ENCODE measurements at places on chromosomes 2 and 18.

DNA sequence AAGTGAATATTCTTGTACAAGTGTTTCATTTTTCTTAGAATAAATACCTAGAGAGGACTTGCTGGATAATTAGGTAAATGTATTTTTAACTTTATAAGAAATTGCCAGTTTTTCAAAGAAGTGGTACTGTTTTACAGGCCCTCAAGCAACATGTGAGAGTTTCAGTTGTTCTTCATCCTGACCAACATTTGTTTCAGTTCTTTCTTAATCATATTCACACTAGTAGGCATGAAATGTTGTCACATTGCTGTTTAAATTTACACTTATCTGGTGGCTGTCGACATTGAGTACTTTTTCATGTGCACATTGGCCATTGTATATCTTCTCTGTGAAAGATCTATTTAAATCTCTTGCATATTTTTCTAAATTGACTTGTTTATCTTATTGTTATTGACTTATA is 178.1 kb downstream of the ACOXL start:
- DNase-seq: no peak

GRCh38 chr2:219596954-219597551 is 604 bp upstream of the STK11IP start:
- no peak for DNase-seq

DNA sequence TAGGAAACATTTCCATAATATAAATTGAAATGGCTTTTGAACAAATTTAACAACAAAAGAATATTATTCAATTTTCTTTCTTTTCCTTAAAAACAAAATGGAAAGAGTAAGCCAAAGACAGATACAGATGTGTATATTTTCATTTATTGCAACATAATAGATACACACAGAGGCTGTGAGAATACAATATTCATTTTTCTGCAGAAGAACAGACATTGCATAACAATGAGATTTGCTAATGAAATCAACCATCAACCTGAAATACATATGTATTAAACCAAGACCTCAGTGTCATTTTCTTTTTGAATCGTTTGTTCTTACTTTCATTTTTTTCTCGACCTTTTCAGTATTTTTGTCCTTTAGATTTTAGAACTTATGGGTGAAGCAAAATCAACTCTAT is 95.1 kb downstream of the BAZ2B start:
- no peak for DNase-seq

GRCh38 chr2:230657462-230657861 is 55.2 kb upstream of the CAB39 start:
- DNase-seq: no peak

DNA sequence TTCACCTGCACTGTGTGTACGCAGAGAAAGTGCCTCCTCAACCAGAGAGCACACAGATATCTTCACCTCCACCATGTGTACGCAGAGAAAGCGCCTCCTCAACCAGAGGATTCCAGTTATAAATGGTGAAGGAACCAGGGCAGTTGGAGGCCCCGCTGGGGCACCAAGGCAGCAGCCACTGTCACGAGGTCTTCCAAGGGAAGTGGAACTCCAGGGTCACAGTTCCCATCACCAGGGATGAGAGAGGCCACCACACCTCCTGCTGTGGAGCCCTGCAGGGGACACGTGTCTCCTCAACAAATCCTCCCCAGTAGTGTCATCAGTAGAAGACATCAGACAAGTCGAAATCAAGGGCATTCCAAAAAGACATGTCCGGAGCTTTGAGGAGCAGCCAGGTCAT is 28.2 kb upstream of the NFATC1 start:
- DNase-seq: no peak

DNA sequence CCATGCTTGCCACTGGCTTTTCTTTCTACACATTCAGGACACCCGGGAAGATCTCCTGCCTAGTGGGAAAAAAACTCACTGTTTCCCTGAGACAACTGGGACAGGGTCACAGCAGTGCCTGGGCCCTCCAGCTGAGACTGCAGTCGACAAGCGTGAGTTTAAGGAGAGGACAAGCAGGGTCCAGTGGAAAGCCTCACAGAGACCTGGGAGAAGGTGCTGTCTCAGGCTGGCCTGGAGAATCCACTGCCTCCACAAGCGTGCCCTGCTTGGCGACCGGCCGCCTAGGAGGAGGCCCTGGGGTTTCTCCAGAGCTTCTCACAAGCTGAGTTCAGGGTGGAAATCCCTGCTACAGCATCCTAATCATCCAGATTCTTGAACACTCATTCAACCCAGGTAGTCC is 519.6 kb upstream of the RAB6C start:
- no peak for DNase-seq

DNA sequence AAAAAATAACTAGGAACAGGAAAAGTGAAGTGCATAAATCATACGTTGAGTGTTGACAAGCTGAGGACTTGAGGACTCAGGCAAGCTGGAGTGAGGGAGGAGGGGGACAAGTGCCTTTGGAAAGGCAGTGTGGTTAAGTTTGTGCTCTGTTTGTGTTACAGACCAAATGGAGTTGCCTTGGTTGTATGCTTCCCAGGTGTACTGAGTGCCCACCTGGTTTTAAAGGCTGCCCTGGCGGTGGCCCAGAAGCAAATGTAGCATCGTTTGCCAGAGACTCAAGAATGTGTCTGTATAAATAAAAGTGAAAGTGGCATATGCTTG is 240.9 kb downstream of the PRKCE start:
- DNase-seq: no peak

GRCh38 chr2:25276569-25277465 is 64.9 kb downstream of the DNMT3A start:
- peak; percentile 91 for DNase-seq

GRCh38 chr2:146024212-146024743 is 1504.4 kb upstream of the ZEB2 start:
- DNase-seq: no peak

DNA sequence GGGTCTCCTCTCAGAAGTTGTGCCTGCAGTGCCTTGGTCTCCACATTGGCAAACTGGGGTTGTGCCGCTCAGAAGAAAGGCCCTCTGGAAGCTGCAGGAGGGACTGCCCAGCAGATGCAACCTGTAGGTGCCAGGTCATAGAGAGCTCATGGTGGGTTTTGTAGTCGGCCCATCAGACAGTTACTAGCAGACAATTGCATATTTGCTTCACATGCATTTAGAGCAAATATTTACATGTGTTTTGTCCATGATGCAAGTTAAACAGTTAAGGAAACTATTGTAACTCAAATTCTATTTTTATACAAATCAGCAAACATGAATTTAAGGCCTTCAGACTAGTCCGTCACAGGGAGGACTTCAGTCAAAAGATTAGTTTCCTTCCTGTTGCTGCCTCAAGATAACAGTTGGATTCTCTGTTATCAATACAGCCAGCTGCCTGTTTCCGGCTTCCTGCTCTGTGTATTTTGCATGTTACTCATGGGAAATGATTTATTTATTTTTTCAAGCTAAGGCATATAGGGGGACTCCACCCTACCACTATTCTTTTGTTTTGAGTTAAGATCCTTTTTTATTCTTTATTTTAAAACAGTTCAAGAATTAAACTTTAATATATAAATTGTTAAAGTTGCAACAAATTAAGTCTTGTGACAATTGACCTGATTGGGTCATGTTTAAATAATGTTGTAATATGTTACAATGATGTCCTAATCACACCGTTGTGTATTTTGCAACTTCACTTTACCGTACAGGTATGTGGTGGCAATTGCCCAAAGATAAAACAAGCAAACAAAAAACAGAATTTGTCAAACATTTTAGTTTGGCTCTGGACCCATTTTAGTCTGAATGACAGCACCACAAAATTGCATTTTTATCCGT is 133.5 kb downstream of the SPTBN1 start:
- DNase-seq: peak; percentile 54

- no peak for DNase-seq
Observed at GRCh38 chr18:69992776-69993175, 45.1 kb upstream of the CD226 start.

DNA sequence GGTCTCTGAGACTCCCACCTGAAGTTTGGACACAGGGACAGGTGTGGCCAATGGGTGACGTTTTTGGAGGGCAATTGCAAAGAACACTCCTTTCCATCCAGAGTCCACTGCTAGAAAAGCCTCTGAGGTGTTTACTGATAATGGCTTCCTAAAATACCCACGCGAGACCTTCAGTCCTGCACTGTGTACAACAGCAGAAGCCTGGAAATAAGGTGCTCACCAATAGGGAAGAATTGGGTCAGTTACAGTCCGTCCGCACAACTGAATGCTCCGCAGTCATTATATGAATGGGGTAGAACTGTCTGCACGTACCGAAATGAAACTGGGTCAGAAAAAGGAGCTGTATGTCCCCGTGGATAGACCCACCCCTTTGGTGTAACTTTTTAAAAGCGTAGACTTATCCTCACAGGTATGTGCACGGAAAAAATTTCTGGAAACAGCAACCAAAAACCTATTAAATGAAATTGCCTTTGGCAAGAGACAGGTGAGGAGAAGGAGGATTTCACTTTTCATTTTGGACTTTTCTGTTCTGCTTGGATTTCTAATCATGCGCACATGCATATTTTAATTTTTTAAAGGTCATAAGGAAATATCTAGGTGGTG is 29.4 kb downstream of the SDC1 start:
- DNase-seq: no peak

DNA sequence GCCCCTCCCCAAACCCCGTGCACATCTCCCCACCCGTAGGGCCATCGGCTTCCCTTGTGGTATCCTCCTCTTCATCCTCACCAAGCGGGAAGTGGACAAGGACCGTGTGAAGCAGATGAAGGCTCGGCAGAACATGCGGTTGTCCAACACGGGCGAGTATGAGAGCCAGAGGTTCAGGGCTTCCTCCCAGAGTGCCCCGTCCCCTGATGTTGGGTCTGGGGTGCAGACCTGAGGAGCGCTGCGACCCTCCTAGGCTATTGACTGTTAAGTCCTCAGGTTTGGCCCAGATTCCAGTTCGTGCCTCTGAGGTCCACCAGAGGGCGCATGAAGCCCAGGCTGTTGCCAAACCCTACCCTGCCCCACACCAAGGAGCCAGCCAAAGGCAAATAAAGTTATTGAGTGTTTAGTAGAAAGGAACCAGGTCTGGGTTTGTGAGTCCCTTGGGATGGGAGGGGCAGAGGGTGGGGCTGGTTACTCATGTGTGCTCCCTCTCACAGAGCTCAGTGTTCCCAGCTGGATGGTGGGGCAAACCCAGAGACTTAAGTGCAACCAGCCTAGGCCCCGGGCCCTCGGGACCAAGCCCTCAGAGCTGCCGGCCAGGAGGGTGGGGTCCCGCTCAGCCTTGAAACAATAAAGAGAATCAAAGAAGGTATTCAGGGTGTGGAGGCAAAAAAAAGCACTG is 2.4 kb downstream of the PNKD start:
- peak; percentile 77 for DNase-seq

DNA sequence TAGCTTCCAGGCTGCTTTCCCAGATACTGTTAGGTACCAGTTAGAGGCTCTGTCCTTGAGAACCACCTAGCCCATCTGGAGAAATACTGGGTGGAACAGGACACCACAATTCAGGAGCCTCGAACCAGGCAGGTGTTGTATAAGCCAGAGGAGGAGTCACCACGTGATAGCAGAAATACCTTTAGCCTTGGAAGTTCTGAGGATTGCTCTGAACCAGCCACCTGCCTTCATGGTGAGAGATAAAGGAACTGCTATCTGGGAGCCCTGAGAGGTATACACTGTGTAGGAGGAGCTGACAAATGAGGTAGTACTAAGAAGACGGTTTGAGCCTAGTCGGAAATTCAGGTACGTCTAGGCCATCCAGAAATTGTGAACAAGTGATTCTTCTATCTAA is 7.6 kb upstream of the GPBAR1 start:
- DNase-seq: no peak

- no peak for DNase-seq
Observed at GRCh38 chr2:232454630-232455029, 1.3 kb upstream of the ALPI start.

DNA sequence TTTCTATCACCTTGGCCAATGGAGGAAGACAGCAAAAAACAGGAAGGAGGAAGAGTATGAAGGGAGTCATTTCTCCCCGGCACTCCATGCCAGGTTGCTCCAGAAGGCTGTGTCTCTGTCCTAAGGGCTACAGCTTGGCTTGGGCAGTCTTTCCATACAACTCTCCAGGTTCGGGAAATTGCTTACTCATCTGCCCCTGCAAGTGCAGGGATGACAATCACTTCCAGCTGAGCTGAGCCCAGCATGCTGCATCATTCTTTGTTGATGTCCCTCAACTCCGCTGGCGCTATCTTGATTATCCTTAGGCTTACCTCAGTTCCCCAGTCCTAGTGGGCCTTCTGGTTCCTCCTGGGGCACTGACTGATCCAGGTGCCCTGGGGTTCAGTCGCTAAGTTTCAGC is 86.9 kb upstream of the COPS8 start:
- DNase-seq: no peak

GRCh38 chr2:99442837-99443236 is 47.0 kb downstream of the REV1 start:
- DNase-seq: no peak

DNA sequence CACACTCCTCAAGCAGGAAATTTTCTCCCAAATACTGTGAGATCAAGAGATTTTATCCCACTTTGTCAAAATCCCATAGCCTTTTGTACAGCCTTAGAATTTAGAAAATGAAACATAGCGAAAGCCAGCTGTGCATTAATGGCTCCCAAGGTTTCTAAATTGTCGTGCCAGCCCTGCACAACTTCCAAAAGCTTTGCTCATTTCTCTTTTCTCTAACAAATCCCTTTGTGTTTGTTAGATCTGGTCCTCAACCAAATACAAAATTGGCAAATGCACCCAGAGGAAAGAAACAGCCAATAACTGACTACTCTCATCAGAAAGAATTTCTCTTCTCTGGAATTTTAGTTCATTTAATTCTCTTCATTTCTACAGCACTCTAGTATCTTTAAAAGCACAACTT is 361.1 kb downstream of the INSIG2 start:
- DNase-seq: no peak

- no peak for DNase-seq
Observed at GRCh38 chr2:75710220-75710576, 517 bp downstream of the GCFC2 start.

DNA sequence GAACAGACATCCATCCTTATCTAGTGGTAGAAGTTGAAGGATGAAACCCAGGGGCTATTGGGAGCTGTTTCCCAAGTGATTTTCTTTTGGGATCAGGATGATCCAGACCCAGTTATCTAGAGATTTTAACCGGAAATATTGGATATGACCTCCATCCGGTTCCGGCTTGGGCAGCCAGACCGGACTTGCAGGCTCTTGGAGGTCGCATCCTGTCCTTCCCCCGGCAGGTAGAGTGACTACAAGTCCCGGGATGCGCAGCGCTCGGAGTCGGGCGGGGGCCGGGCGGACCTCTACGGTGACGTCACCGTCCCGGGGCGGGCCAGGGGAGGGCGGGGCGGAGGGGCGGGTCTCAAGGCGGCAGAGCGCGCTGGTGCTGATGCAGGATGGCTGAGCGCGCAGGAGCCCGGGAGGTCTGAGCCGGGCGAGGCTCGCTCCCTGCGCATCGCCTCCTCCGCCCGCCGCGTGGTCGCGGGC is at the start of gene KIF5C:
Gene KIF5C, plus strand, starts transcription at position 360 of the 474 bp plus-strand sequence. CDS start 391 bp downstream, outside the sequence.
- DNase-seq: peak; percentile 89

DNA sequence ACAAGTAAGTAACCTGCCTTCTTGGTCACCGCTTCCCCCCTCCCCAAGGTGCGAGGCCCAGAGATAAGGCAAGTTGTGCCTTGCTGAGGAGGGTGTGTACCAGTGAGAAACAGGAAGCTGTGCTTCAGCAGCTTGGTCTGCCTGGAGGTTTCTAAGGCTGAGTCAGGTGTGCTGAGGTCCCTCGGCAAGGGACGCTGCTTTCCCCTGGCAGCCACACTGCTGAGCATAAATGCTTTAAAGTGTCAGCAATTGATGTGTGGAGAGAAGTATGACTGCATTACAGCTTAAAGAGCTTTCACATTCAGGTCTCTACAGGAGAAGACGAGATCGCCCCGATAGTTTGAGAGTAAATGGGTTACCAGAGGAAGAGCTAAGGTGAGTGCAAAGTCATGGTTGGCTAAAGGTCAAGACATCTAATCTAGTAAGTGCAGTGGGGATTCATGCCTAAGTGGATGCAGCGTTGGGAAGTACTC is 86.9 kb downstream of the LIMS1 start:
- DNase-seq: peak; percentile 31

All from endothelial cell (in vitro differentiated cells).